ENCODE measurements at places on chromosomes 12 and 14.

DNA sequence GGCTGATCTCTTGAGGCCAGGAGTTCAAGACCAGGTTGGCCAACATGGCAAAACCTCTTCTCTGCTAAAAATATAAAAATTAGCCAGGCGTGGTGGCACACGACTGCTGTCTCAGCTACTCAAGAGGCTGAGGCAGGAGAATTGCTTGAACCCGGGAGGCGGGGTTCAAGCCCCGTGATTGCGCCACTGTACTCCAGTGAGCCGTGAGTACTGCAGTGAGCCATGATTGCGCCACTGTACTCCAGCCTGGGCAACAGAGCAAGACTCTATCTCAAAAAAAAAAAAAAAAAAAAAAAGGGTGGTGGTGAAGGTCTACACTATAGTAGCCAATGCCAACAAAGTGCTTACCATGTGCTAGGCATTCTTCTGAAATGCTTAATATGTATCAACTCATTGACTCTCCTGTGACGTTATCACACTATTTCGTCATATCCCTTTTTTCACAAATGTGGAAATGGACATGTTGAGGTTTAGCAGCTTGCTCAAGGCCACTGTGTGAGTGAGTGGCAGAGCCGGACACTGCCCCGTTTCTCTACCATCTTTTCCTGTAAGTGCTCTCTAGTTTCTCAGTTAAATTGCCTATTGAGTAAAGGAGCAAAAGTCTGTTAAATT is 59.6 kb downstream of the GNS start:
- DNase-seq: no peak

- peak; percentile 37 for DNase-seq
These were observed 367.4 kb downstream of the BTG1 start for GRCh38 chr12:91778091-91778832.

GRCh38 chr12:123237646-123238329 is 4.6 kb downstream of the MTRFR start:
- DNase-seq: no peak

DNA sequence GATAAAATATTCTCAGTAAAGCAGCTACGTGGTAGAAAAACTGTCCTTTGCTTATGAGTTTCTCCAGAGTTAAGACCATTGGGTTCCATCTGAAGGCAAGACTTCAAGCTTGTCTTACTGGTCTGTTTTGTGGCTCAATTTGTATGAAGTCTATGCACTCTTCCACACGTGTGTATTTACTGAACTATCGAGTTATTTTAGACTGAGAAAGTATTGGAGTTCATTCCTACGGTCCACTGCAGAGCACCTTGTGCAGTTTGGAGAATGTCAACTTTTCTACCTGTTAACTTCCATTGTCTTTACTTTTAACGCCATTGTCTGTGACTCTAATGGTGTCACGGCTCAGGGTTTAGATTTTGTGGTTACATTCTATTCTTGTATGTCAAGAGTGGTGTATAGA is 3.7 kb downstream of the HIF1A start:
- no peak for DNase-seq

DNA sequence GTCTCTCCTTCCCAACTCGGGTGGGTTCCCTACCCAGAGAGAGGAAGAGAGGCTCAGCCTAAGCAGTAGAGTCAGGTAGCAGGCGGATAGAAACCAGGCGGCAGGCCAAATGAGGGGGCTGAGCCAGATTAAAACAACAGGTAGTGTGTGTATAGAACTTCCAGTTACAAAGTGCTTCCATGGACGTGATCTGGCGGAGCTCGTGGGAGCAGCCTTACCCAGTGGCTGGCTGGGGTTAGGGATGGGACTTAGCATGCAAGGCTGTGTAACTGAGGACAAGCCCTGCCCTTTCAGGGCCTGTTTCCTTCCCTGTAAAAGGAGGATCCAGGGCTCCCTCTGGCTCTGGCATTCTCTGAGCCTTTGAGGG is 8.3 kb downstream of the KRT80 start:
- DNase-seq: no peak

GRCh38 chr14:100587086-100587762 is at the start of gene BEGAIN:
TSS of gene BEGAIN (minus strand) at chr14:100587417. CDS start at chr14:100587290, 127 bp downstream.
- no peak for DNase-seq

GRCh38 chr12:69389831-69390230 is 30.3 kb downstream of the YEATS4 start:
- no peak for DNase-seq

DNA sequence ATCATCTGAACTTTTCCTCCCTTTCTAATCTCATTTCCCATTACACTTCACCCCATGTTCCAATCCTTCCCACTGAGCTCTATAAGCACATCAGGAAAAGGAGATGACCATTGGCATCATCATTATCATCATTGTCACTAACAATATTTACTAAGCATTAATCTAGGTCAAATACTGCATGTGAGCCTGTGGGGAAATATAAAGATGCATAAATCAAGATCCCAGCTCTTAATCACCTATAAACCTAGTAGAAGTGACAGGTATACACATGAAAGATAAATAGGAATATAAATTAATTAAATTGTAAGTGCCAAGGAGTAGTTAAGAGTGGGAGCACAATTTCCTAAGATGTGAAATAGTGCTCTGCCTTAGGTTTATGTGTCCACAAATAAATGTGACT is 100.6 kb downstream of the OTOGL start:
- no peak for DNase-seq

GRCh38 chr12:6214633-6215032 is 14.4 kb downstream of the CD9 start:
- DNase-seq: no peak

GRCh38 chr12:107443320-107444090 is 242.1 kb upstream of the PWP1 start:
- DNase-seq: no peak

DNA sequence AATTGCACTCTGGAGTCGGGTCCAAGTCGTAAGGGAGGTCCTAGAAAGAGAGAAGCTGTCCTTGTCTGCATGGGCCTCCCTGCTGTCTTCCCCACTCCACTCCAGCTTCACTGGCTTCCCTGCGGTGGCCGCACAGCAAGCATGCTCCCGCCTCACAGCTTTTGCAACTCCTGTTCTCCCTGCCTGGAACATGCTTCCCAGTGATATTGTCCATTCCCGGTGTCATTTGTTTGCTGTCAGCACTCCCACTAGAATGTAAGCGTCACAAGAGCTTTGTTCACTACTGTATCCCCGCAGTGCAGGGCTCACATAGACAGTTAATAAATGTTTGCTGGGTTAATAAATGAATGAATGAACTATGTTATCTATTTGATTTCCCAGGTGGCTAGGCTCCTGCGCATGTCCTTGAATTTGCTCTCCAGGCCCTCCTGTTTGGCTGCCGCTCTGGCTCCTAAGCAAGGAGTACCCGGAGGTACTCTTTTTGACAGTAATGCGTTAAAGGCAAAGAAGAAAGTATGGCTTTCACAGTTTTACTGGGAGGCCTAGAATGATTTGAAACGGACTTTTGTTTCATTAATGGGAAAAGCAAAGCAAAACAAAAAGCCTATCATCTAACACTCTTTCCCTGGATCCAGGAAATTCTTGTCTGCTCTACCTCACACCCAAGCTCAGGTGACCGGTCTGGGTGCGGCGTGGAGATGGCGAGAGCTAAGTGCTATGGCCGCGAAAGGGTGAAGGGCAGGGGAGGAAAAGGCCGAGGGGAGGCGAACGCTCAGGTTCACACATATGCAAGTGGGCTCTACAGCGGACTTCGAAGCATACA is 6.2 kb upstream of the SLC7A7 start:
- no peak for DNase-seq

DNA sequence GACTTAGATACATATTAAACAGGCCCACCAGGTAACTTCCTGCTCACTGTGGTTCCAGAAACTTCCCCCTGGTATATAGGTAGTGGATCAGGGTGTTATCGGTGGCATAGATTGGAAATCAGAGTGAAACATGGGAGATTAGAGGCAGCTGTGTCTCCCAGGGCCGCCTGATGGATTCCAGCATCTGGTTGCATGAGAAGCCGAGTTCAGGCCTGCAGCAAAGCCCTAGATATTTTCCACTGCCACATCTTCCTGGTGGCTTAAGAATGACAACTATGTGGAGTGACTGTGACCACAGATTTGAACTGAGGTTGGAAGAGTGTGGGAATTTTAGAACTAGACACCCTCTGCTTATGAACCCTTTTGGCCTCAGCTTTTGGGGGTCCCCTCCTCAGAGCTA is 184.8 kb upstream of the NTF3 start:
- no peak for DNase-seq

- DNase-seq: no peak
These were observed 108.3 kb downstream of the SEC23A start for GRCh38 chr14:38994731-38995130.

DNA sequence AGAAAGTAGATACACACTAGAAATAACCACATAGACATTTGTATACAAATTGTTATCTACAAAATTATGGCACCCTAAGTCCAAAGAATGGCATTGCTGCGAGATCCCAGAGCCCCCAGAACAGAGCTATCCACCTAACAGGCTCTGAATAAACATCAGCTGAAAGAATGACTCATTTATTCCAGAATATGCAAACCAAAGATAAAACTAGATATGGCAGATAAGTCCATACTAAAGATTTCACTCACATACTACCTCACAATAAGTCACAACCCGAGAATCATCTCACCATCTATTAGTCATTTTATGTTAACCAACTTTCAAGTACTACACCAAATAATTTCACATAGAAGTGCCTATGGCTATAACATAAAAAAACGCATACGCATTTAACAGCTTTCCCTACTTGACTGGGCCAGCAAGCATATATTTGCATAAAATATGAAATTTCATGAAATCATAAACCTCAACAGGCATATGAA is 5.6 kb downstream of the CNIH1 start:
- no peak for DNase-seq

GRCh38 chr14:99241325-99242010 is 30.5 kb downstream of the BCL11B start:
- no peak for DNase-seq

DNA sequence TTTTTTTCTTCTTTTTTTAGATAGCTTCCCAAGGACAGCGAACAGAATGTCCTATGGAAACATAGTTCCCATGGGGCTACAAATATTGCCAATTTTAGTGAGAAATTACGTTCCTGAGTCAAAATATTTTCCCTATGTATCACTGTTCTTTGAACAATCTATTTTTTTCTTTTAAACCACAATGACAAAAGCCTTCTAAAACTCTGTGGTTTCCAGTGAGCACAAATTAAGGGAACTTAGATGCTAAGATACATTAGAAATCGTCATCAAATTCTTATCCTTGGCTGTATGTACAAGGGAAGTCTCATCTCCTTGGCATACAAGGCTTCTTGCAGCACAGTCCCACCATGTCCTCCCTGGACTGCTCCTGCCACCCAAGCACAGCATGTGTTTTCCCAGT is 17.9 kb downstream of the CPM start:
- no peak for DNase-seq

- DNase-seq: no peak
These were observed 6.3 kb downstream of the FRS2 start for GRCh38 chr12:69476276-69477017.

- no peak for DNase-seq
These were observed 100.9 kb upstream of the AEBP2 start for GRCh38 chr12:19338405-19338804.

DNA sequence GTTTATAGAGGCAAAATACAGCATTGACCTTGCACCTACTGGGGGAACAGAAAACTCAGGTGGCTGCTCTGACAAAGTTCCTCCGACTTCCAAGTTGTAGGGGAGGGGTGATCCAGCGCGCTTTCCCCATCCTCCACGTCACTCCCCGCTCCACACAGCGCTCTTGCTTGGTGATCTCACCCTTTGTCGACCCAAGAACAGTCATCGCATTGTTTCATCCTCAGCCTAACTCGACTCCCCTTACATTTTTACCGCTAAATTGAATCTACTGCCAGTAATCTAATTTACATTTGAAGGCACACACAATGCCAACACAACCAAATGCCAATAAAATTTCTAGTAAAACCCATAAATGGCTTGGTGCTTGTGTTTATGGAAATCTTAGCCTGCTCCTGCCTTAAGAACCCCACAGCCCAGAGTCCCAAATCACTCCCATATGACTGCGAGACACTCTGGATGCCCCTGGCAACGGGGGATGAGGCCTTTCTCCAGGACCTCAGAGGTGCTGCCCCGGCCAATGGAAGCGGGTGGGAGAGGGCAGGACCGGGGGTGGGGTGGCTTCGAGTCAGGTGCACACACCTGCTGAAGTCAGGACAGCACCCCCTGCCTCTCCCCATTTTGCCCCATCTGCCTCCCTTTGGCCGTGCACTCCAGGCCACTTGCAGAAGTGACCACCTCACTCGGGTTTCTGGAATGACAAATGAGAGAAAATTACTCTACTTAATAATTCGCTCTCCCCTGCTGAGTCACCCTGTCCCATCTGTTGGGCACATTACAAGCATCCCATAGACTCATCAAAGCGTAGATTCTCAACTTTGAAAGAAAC is 98.2 kb upstream of the GSC start:
- DNase-seq: no peak

DNA sequence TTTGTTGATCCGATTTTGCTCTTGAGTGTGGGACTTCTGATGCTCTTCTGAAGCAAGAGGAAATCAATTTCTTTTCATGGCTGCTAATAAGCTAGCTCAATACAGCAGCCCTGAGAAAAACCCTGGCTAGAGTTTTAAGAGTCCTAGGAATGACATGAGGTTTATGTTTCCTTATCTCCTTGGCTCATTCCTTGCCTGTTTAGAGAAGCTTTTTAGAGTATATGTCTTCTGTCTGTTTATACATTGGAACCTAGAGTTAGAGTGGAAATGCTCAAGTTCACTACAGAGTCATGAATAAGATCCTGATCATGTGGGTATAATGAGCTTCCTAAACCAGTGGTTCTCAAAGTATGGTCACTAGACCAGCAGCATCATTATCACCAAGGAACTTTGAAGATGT is 34.5 kb downstream of the SMOC1 start:
- DNase-seq: no peak

DNA sequence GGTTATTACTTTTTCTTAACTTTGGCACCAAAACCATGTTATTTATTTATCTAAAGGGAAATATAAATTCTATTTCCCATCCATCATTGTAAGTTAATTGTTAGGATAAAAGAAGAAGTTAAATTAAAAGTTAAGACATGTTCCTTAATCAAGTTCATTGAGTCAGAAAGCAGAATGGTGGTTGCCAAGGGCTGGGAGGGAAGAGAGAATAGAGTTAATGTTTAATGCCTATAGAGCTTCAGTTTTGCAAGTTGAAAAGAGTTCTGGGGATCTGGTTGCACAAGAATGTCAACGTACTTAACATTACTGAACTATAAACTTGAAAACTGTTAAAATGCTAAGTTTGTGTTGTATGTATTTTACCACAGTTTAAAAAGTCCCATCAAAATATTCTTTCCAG is 63.2 kb upstream of the NR2C1 start:
- no peak for DNase-seq

DNA sequence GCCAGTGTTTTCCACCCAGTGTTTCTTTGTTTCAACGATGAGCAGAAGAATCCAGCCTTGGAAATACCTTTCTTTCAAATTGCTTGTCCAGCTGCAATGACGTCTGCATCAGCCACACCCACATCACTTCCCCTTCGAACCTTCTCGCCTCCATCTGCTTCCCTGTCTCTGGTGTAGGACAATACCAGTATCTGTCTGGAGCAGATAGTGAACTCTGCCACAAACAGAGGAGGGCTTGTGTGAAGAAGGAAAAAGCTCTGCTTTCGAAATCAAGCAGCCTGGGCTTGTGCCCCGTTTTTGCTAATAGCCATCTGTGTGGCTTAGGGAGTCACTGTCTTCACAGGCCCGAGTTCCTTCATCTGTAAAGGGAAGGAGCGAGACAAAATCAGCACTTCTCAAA is 415.4 kb downstream of the ZFP36L1 start:
- DNase-seq: no peak

GRCh38 chr12:6950401-6950801 is 755 bp upstream of the PTPN6 start:
- no peak for DNase-seq

All from right lung (tissue), 10 donors.